Glomerular endothelial cell (primary cell): ENCODE measurements at places on chromosomes 3 and 15. TPM values are rescaled to one million over a fixed set of nuclear protein-coding genes. Genes with fewer than 3 reads are reported as not detected.

Gene FOXB1
- not detected in 2 replicates for total RNA-seq

DNA sequence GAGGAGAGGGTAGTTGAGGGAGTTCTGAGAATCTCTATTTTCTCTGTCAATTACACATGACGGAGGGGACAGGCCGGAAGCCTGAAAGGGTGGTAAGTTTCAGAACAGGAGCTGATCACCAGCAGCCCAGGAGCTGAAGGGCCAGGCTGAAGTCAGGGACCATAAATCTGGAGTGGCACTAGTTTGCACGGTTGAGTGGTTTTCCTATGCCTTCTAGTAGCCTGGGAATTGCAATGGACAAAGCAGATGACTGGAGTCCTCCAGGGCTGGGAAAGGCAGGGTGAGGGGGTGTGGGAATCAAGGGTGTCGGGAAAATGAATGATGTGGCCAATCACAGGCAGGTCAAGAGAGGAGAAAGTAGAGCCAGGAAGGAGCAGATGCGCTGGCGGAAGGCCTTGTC lies 72.5 kb downstream of the MAGEF1 start:
- no peak for DNase-seq

DNA sequence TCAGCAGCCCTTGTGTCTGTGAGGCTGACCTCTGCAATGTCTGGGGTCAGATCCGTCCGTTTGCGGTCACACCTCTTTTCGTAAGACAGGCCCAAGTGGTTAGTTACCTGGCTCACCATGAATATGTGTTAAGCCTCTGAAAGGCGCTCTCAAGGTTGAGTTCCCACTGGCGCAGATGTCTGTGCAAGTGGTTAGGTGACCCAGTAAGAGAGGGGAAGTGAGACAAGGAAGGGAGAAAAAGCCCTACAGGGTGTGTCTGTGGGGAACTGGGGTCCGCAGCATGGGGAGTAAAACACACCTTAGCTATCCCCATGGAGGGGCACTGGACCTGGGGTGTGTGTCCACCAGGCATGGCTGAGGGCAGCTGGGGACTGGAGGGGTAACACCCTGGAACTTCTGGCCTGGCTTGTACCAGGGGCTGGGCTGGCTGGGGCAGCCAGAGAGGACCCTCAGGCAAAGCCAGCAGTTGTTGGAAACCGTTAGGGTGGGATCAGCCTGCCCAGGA lies 391.6 kb upstream of the PROK2 start:
- no peak for DNase-seq

- DNase-seq = no peak
Measured at GRCh38 chr15:89362203-89363101, 27.8 kb upstream of the POLG start.

- DNase-seq = no peak
Measured at GRCh38 chr3:172516318-172517214, 6.7 kb downstream of the TNFSF10 start.

- no peak for DNase-seq
Measured at GRCh38 chr3:12861611-12862010, 20.2 kb upstream of the RPL32 start.

DNA sequence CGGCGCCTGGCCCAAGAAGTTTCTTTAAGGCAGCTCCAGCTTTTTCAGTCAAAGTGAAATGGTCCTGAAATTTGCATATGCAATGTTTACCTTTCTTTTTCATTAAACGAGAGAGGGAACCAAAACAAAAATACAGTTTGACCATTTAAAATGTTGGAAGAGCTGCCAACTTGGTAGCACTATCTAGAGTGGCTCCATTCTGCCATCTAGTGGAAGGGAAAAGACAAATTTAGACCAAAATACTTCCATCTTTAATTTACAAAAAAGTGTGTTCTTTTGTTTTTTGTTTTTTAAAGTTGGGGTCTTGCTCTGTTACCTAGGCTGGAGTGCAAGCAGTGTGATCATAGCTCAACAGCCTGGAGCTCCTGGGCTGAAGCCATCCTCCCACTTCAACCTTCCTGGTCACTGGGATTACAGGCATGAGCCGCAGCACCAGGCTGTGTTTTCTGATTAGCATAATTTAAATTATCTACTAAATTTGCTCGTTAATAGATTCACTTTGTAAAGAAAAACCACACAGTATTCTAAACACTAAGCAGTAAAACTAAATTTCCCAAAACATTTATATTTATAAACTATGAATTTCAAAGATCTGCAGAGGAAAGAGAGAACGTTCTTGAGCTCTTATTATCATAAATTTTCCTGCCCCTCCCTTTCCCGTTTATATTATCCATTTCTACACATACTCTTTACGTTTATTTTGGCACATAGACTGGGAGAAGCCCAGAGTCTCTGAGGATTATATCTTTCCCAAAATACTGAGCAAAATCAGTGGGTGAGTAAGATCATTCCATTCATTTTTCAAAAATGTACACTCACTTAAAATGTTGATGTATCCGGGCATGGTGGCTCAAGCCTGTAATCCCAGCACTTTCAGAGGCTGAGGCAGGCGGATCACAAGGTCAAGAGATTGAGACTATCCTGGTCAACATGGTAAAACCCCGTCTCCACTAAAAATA lies 15.4 kb upstream of the RFC4 start:
- DNase-seq = no peak

DNA sequence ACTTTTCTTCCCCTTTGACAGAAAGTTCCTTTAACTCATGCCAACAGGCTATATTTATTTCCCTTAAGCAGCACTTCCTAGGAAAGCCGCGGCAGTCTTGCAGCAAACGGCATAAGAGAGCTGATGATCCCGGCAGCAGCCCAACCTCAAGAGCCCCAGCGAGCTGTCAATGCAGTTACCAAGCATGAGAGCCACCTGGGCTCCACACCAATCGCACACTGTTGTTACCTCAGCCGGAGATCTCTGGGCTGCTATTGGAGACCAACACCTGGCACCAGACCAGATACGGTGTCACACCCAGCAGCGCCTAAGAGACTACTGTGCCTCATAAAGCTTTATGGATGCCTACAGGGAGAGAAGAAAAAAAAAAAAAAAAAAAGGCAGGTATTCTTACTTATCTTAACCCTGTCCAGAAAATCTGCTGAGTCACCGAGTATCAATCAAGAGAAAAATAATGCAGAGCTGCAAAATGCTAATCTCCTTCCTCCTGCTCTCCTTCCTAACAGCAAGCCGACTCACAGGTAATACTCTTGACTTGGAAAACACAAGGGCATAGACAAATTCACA lies 11.7 kb downstream of the ABCC5 start:
- DNase-seq = no peak

Gene IGF2BP2
- total RNA-seq = 71.5 and 110 TPM in 2 replicates

GRCh38 chr3:168100777-168101492 lies 5.2 kb upstream of the GOLIM4 start:
- DNase-seq = no peak

DNA sequence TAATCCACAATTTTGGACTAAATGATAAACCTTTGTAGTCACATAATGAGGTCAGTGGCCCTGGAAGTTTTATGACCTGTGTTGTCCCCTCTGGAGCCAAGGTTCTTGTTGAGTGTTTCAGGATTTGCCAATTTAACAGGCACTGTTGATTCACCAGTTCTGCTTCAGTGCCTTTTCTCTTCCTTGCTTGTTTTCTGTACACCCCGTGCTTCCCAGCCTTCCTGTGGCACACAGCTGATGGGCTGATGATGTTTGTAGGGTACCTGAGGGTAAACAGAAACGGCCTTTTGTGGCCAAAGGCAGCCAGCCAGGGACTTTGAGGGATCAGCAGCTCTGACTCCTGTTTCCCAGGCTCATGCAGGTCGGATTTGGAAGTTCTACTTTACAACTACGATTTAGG lies 13.3 kb downstream of the GYG1 start:
- no peak for DNase-seq

Gene SLC22A13
- not detected in 2 replicates for total RNA-seq

DNA sequence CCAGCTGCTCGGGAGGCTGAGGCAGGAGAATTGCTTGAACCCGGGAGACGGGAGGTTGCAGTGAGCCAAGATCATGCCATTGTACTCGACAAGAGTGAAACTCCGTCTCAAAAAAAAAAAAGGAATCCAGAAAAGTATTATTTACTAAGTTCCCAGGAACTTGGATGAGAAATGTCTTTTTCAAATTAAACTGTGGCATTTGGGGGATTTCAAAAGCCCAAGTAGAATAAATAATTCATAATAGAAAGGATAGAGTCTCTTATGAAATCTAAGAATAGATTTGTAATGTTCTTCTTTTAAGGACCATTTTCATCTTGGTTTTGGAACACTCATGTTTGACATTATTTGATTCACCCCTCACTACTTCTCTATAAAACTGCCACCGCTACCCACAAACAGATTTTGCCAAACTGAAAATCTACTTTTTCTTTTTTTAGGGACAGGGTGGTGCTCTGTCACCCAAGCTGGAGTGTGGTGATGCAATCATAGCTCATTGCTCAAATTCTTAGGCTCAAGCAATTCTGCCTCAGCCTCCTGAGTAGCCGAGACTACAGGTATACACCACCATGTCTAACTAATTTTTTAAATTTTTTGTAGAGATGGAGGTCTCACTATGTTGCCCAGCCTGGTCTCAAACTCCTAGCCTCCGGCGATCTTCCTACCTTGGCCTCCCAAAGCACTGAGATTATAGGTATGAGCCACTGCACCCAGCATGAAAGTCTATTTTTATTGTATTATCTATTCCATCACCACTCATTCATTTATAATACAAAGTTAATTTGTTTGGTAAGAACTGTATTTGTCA lies 99.3 kb downstream of the SENP2 start:
- DNase-seq = no peak

DNA sequence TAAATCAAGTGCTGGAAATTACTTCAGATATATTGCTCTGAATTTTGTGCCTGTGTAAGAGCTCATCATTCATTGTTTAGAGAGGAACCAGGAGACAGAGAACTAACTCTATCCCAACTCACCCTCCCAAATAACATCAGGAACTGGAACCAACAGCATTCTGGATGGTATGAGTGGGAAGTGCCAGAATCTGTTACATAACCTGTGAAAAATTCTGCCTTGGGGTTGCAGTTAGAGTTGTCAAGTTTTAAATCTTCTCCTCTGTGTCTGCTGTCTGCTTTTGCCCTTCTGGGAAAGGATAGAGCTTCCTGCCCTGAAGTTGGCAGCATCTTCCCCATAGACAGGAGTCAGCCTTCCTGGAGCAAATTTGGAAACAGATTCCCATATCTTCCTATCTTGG lies 41.2 kb downstream of the TIMP4 start:
- DNase-seq = no peak

GRCh38 chr15:70478251-70478990 lies 284.9 kb downstream of the UACA start:
- no peak for DNase-seq

DNA sequence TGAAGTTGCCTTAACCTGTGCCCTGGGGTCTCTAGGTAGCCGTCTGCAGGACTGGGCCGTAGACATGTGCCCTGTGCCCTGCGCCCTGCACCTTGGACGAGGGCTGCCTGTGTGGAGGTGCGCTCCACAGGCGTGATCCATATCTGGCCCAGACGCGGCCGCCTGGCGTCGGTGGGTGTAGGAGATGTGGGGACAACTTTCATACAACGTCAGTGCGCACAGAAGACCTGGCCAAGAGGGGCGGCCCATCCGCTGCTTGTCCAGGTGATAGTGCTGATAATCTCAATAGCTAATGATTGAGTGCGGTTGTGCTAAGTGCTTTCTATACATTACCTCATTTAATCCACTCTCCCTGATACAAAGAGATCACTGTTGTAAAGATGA lies 665 bp upstream of the RASGRP1 start:
- no peak for DNase-seq

DNA sequence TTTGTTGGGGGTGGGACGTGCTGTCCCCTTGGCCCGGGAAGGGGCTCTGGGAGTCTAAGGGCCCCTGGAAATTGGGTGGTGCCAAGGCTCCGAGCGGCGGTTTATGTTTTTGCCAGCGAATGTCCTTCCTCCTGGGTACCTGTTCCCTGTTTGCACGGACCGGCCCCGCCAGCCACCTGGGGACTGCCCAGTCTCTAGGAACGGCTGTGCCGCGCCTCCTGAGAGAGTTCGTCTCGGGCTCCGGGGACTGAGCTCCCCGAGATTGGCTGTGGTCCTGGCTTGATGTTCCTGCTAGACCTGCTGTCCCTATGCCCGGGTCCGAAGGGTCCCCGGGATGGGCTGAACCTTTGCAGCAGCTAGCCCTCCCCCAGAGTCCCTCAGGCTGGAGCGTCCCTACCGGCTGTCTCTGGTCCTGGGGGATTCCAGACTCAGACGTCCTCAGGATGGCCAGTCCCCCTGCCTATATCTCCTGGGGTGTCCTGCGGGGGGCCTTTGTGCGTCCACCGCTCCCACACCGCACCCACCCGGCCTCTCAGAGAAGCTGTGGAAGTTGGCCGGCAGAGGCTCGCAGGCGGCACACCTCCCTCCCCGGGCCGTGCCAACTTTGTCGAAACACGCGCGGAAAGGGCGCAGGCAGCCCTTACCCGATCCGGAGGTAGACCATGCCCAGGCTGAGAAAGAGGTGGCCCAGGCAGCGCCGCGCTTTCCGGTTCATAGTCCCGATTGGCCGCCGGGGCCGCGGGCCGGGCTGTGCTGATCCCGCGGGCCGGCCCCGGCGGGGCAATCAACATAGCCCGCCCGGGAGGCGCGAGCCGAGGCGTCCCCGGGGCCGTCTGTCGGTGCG lies 547 bp downstream of the WNT7A start:
- DNase-seq = no peak

Gene BNC1
- 6.6 and 8.0 TPM in 2 replicates for total RNA-seq

GRCh38 chr3:41956574-41956973 lies 5.3 kb downstream of the ULK4 start:
- DNase-seq = no peak

GRCh38 chr15:52100807-52101442 lies 11.7 kb downstream of the BCL2L10 start:
- DNase-seq = no peak

Gene AGBL1
- total RNA-seq = not detected in 2 replicates

GRCh38 chr3:117990627-117991026 lies 1044.0 kb downstream of the IGSF11 start:
- no peak for DNase-seq

DNA sequence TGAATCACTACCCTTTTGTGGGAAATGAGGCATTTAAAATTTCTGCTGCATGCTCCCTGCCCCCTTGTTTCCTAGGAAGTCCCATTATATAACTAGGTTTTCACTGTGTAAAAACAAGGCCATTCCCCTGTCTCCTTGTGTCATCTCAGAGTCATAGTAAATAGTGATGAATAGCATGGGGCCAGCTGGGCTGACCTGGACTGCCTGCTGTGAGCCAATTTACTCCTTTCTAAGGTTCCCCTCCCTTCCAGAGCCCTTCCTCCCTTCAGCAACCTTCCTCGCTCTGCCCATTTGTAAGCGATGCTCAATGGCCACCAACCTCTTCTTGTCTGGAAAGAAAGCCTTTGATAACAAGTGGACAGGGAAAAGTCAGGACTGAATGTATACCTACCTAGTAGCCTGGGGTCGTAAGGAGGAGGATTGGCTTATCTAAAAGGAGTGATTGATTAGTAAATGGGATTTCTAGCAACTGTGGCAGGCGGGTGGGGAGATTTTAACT lies 11.7 kb downstream of the ITGA11 start:
- no peak for DNase-seq

DNA sequence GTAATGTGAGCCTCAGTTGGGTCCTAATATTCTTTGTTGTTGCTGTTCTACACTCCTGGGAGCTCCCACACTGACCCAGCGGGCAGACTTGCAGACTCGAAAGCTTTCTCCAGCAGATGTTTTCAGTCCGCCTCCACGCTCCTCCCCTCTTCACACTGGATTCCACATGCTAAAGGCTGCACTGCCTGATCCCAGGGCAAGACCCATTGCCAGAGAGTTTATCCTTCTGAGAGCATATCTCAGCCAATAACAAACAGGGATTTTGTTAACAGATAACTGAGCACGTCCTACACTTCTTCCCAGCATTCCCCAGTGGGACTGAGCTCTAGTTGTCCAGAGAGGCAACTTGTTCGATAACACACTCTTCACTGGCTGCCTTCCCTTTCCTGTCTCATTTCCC lies 8.0 kb upstream of the COL6A6 start:
- no peak for DNase-seq

Gene SCN11A
- 0.15 and 0.23 TPM in 2 replicates for total RNA-seq

- no peak for DNase-seq
Measured at GRCh38 chr3:42640771-42641370, 12.6 kb upstream of the ZBTB47 start.
